Fibroblast of skin of scalp (primary cell): ENCODE measurements at places on chromosomes 12 and 14.

- no peak for DNase-seq
Measured at GRCh38 chr12:131915000-131915689, 13.9 kb upstream of the PUS1 start.

DNA sequence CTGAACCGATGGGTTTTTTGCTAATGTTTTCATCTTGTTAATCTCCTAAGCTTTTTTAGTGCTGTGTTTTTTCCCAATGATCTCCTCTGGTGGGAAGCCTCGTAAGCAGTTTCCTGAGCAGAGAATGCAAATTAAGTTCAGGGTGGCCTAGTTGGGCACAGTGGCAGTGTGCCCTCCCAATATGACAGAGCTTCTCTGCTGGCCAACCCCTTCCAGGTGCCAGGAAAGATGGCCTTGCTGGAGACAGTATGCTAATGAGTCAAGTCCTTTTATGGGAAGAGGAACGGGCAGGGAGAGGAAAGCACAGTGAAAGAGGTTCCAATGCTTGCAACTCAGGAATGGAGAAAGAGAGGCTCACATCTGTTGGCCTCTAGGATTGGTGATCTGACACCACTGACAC lies 115.8 kb downstream of the GCH1 start:
- DNase-seq: no peak

DNA sequence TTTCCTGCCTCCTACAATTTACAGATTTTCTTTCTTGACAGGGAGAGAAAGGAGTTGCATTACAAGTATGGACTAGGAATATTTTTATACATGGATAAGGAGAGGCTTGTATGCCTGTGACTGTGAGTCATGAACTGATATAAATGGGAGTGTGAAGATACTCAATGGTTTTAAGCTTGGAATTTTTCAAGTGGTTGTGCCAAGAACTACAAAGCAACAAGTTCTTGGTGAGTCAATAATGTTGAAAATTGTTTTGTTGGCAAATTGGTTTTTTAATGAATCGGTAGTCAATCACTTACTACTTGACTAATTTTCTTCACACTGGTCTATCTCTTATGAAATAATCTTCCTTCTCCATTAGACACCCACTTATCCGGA lies 58.9 kb upstream of the HMGA2 start:
- DNase-seq: peak; percentile 76

DNA sequence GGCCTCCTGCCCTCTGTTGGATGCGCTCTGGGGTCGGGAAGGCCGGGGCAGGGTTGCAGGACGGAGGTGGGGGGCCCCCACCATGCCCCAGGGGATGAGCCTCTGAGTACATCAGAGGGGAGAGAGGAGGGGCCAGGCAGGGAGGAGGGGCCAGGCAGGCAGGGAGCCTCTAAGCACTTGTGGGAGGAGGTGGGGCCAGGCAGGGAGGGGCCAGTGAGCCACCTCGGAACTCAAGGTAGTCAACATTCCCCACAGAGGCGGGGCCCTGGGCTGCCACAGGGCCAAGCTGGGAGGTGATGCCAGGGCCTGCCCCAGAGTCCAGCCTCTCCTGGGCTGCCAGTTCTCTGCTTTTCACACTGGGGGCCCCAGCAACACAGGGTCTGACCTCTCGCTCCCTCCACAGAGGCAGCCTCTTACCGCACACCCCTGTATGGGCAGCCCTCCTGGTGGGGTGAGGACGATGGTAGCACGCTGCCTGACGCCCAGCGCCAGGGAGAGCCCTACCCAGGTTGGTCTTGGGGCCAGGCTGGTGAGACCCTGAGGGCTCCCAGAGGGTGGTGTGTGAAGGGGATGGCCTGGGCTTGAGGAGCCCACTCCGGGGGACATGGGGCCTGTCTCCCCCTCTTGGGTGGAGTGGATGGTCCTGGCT lies 17.4 kb downstream of the CEP170B start:
- no peak for DNase-seq

GRCh38 chr12:117344716-117345115 lies 16.7 kb downstream of the NOS1 start:
- DNase-seq: no peak
